ELR (cell line): ENCODE measurements at places on chromosomes 6 and 20.
A peak's percentile ranks its signal among the peaks of the same experiment; 100 is the strongest.

GRCh38 chr20:62367633-62368391, 700 bp upstream of the LAMA5 start:
- no peak for DNase-seq

- DNase-seq: peak; percentile 88
Measured at GRCh38 chr6:20404641-20405032, 3.0 kb downstream of the E2F3 start.

GRCh38 chr20:63580796-63581461, 6.9 kb upstream of the HELZ2 start:
- peak; percentile 75 for DNase-seq

GRCh38 chr20:58480551-58481336, 34.5 kb downstream of the APCDD1L start:
- no peak for DNase-seq

- DNase-seq: no peak
Measured at GRCh38 chr6:72974276-72974675, 251.0 kb downstream of the KHDC1L start.

GRCh38 chr6:113596387-113597230, 260.5 kb upstream of the MARCKS start:
- no peak for DNase-seq
